GF-D8 (cell line): ENCODE measurements at places on chromosomes 4 and X.

GRCh38 chr4:102598762-102599374, 97.7 kb downstream of the NFKB1 start:
- no peak for DNase-seq

DNA sequence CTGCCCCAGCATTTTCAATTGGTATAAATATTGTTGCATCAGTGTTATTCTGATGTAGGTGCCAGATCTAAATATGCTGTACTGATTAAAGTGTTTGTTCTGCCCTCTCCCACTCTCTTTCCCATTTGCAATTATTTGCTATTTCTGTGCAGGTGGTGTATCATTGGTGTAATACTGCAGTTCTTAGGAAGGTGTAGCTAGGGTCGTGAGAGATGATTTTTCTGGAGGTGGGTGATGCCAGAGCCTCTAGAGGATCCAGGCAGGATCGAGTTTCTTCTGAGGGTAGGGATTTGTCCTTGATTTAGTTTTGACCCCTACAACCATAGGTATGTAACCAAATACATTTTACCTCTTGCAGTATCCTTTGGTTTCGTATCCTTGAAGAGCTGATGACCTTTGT, 1.9 kb downstream of the SMAD1 start:
- DNase-seq = no peak

- DNase-seq = no peak
These were observed 957.2 kb upstream of the PRKX start for GRCh38 chrX:4670606-4671005.

DNA sequence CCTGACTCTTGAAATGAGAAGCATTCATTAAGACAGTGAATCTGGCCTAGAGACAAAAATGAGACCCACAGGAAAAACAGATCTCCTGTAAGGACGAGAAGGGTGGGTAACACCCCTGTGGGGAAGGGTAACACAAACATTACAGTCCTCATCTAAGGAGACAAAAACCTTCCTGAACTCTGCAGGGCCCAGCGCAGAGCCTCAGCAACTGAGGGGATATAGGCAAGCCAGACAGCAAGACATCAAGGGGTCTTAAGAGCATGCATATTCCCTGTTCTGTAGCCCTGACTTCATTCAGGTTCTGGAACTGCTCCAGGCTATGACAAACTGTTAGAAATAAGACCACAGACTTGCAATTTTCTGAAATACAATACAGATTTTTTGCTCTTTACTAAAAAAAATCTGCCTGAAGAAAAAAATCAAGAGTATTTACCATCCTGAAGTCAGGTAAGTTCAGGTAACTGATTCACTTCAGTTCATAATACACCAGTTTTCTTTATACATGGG, 15.5 kb downstream of the COX18 start:
- DNase-seq = no peak

DNA sequence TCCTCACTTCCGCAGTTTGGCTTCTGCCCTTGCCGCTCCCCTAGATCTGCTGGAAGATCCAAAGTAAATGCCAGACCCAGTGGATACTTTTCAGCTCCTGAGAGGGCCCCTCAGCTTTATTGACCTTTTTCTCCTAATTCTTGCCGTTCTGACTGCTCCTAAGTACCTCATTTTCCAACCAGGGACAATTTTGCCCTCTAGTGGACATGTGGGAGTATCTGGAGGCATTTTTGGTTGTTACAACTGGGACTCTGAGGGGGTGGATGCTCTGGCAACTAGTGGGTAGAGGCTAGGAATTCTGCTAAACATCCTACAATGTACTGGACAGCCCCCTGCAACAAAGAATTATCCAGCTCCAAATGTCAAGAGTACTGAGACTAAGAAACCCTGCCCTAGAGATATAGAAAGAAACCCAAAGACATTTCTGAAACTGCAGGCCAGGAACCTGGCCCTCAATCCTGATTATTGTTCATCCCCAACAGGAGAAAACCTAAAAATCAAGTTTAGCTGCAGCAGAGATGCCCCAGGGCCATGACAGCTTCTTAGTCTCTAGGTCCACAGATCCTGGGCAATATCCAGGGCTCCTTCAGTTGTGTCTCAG, 3.4 kb downstream of the TEX13B start:
- no peak for DNase-seq

DNA sequence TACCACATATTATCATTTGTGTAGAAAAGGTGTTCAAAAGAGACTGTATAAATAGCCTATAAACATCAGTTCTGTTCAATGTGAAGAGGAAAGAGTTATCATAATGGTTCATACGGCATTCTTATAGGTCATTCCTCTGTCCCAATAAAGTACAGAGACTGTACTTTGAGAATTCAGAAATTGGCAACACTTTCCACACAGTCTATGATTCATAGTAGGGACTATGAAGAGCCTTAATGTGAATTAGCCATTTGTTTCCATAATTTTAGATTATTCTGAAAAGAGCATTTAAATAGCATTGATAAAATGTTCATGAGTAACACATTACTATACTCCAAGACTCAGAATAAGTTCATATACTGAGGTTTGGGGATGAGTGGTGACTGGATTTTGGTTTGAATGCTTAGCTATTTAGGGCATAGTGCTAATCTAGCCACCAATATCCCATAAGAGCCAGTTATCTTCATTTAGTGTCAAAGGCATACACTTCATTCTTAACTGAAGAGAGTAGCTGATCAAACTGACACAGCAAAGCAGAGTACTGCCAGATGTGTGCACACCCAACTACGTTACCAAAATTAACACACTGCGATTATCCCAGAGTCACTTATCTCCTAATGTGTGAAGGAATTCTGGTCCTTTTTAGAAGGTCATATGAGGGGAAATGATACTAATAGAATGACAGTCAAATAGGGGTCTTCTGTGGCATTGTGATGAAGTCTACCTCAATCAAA, 10.2 kb downstream of the ANK2 start:
- no peak for DNase-seq

DNA sequence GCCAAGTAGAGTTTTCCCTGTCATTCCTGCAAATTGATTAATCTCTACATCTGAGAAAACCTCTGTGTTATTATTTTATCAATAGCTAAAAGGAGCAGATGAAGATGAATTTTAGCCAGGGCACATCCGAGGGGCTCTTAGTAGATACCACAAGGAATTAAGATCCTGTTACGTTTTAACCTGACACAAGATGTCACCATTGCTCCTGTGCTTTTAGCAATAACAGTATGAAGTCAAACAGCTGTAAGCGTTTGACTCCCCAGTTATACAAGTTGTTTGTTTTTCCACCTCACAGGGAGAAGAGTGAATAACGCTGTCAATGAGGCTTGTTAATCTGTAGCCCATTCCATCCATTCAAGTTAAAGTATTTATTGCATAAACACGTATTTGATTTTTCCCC, 76.0 kb upstream of the AP1S2 start:
- no peak for DNase-seq

GRCh38 chrX:21632027-21632426, 26.1 kb downstream of the KLHL34 start:
- no peak for DNase-seq

DNA sequence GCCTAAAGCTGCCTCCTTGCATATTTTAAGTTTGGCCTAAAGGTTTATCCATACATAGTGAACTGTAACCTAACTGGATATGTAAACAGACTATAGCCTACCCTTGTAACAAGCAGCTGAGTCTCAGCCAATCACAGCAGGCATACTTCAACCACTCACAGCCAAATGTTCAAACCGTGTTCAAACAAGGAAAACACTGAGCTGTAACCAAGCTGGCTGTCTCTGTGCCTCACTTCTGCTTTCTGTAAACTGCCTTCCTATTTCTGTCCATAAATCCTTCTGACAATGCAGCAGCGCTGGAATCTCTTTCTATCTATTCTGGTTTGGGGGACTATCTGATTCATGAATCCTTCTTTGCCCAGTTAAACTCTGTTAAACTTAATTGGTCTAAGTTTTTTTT, 16.4 kb downstream of the DSPP start:
- no peak for DNase-seq

DNA sequence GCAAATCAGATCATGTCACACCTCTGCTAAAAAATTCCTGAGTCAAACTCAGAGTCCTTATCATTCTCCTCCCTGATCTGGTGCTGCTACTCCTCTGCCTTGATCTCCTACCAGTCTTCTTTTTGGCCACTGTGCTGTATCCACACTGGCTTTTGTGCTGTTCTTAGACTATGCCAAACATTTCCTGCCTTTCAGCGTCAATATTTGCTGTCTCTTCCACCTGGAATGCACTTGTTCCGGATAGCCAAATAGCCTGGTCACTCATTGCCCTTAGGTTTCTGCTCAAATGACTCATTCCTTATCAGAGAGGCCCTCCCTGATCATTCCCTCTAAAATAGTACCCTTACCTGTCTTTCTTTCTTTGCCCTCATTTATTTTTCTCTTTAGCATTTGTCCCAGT, 24.4 kb upstream of the RP2 start:
- DNase-seq = no peak

DNA sequence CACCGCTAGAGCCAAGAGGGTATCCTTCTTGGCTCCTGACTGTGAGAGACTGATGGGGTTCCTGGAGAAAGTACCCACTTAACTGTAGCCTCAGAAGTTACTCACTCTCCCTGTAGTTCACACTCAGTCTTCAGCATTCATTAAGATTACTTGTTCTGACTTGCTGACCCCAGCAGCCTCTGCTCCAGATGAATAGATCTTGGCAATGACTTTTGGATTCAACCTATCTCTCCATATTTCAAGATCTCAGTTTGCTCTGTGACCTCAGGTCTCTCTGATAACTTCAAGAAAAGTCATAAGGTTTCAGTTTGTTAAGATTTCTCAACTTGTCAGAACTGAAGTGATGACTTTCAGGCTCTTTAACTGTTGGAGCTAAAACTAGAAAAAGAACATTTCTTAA, 825.6 kb downstream of the PCDH7 start:
- DNase-seq = no peak

GRCh38 chr4:76007089-76007862, at the start of gene CXCL9:
Gene CXCL9 (minus strand): TSS chr4:76007509. CDS start chr4:76007449, 60 bp downstream.
- no peak for DNase-seq

GRCh38 chr4:43244688-43245382, 352.3 kb downstream of the GRXCR1 start:
- DNase-seq = no peak

GRCh38 chr4:169198167-169198566, 72.6 kb downstream of the SH3RF1 start:
- DNase-seq = no peak

GRCh38 chr4:126267689-126268088, 952.9 kb downstream of the FAT4 start:
- no peak for DNase-seq

DNA sequence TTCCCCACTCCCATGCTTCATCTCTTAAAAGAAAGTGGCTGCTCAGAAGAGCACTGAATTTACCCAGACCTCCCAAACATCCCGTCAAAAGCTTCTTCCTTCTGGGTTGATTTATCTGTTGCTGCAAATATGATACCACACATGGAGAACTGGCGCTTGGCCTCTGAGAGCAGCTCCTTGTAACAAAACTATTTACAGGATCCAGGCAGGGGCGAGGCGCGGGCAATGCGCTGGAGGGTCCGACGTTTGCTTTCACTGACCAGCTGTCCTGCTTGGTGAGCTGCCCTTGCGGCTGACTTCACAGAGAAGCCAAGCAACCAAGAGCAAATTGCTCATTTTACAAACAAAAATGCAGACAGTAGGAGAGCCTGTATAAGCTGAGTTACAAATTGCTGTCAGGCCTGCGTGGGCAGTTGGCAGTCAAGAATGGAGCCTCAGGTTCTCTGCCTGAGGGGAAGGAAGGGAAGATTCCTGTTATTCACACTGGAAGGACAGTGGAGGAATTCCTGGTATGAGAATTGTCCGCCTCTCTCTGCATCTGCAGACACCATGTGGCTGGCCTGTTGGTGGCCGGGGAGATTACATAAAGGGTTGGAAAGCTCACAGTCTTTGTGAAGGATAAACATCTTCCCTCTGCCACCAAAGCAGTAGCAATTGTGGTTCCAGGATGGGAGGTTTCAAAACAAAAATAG, 192.2 kb upstream of the LEF1 start:
- no peak for DNase-seq

- DNase-seq = no peak
These were observed 327.0 kb upstream of the ZFP42 start for GRCh38 chr4:187668526-187669082.

DNA sequence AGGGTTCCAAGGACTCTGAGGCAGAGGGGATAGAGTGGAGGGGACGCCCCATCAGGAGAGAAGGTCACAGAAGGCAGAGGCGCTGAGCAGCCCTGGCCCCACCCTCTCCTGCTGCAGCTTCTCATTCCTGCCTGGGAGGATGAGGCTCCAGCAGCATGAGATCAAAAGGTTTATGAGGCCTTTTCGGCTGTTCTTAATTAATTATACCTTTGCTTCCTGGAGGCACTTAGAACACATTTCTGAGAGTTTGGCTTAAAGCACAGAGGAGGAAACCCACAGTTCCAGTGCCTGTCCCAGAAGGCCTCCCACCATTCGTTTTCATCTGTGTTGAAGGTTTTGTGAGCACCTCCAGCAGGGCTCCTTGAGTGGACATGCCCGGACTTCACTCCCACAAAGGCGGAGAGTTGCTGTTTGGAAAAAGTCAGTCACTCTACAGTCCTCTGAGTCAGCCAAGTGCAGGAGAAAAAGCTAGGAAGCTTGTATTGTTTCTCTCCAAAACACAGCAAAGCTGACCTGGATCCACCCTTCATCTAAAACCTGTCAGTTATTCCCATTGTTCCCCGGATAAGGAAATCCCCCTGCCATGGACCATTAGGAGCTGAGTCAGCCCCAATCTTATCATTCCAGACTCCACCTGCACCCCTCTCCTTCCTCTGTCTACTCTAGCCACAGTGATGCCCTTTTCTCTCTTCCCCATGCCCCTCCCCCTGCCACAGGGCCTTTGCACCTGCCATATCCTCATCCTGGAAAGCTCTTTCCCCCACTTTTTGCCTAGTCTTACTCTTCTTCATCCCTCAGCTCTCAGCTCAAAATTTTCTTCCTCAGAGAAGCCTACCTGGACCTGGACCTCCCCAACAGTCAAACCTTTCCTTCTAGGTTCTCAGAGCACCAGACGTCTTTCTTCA, 276.8 kb downstream of the FBXW7 start:
- DNase-seq = no peak

DNA sequence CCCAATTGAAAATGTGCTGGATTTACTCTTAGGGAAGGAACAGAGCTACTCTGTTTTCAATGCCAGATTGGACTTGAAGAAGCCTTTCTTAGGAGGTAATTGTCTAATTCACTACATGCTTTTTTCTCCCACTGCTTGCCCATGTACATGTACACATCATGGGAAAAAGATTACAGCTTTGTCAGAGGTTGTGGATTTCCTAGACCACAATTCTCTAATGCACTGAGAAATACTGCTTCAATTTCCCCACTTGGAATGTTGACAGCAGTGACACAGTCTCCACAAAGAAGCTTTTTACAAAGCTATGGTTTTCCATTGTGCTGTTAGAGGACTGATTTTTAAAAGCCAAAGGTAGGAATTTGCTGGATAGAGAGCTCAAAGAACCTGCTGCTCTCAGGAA, 19.5 kb downstream of the ZAR1 start:
- DNase-seq = no peak

- DNase-seq = no peak
These were observed 237.8 kb upstream of the ARSJ start for GRCh38 chr4:114217150-114217817.

GRCh38 chr4:53748328-53748772, 157.1 kb upstream of the LNX1 start:
- DNase-seq = no peak

- DNase-seq = no peak
These were observed 137.0 kb downstream of the RBM47 start for GRCh38 chr4:40492691-40493090.
